Cardiac fibroblast (primary cell): ENCODE measurements at places on chromosomes 1 and 21.

GRCh38 chr1:246647113-246647512 is 77.1 kb upstream of the SCCPDH start:
- peak; percentile 83 for DNase-seq

DNA sequence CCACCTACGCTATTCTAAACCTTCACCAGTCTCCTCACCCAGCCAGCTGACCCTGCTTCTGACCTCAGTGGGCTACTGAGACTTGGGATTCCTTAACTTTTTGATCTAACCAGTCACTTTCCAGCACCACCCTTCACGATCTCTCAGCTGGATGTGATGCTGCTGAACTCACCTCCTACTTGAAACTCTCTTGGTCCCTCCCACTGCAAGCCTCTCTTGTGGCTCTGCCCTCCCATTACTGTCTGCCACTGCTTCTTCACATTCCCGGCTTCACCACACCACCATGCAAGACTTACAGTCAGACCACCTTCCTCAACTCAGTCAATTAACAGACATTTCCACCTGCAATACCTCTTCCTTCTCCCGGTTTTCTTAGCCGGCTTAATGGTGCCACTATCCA is 6.3 kb downstream of the TAF5L start:
- no peak for DNase-seq

- no peak for DNase-seq
Observed at GRCh38 chr21:30117631-30118030, 49.0 kb downstream of the CLDN17 start.

GRCh38 chr1:183259924-183260323 is 73.9 kb downstream of the LAMC2 start:
- no peak for DNase-seq

GRCh38 chr21:44657635-44658540 is at the start of gene KRTAP12-3:
Gene KRTAP12-3 (plus strand): TSS chr21:44657932. CDS start chr21:44657980, 48 bp downstream.
- no peak for DNase-seq

DNA sequence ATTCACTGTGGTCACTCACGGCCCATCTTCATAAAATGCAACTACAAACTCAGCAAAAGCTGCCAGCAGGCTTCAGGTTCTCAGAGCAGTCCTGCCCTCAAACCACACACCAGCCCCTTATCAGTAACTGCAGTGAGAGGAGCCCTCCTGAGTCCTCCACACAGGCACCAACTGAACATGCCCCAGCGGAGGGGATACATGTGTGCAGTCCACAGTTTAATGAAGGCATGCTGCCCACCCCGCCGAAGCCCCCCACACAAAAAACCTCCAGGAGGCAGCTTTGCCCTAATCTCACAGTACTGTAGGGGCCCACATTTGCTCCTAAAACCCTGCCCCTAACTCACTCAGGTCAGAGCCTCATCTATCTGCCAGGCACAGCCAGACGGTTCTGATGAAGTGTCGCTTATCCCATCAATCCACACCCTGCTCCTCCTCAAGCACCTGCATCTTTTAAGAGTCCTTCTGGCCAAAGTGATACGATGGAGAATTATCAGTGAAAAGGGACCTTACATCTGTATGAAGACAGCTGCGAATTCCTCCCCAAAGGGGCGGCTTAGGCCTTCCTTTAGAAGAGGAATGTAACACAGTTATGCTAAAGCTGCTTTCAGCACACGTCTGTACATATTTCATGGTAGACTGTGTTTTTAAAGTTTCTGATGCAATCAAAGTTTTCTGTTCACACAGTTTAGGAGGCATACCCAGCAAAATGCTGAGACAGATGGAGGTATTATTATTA is 3.5 kb downstream of the ABCB10 start:
- no peak for DNase-seq

- peak; percentile 83 for DNase-seq
Observed at GRCh38 chr1:41416552-41417334, 55.5 kb downstream of the FOXO6 start.

- no peak for DNase-seq
Observed at GRCh38 chr1:236150311-236150955, 8.1 kb downstream of the GPR137B start.

DNA sequence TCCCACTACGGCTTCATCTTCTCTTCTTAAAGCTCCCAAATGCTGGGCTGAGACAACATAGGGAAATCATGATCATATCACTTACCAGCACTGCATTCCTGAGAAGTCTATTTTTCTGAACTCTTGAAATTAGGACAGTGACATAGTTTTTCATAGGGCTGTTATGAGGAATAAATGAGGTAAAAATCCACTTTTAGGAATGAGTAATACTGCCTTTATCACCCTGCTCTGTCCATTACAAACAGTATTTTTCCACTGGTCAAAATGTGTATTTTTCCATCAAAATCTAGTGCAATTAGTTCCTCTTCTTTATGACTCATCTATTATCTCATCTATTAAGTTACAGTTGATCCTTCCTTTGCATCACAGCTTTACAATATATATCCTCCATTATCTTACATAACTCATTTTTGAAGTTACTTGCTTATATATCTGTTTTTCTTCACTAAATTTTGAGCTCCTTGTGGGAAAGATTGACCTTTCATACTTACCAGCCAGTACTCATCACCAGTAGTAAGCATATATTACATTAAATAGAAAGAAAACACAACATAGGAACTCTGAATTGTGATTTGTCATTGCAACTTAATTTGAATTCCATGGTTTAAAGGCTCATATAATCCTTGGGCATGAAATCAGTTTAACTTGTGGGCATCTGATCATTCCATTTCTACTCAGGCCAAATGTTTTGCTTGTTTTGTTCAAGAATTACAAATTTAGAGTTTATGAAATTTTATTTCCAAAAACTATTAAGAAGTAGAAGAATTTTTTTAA is 37.1 kb downstream of the PRRX1 start:
- peak; percentile 53 for DNase-seq

GRCh38 chr1:13842497-13842896 is 142.5 kb downstream of the PRDM2 start:
- no peak for DNase-seq

DNA sequence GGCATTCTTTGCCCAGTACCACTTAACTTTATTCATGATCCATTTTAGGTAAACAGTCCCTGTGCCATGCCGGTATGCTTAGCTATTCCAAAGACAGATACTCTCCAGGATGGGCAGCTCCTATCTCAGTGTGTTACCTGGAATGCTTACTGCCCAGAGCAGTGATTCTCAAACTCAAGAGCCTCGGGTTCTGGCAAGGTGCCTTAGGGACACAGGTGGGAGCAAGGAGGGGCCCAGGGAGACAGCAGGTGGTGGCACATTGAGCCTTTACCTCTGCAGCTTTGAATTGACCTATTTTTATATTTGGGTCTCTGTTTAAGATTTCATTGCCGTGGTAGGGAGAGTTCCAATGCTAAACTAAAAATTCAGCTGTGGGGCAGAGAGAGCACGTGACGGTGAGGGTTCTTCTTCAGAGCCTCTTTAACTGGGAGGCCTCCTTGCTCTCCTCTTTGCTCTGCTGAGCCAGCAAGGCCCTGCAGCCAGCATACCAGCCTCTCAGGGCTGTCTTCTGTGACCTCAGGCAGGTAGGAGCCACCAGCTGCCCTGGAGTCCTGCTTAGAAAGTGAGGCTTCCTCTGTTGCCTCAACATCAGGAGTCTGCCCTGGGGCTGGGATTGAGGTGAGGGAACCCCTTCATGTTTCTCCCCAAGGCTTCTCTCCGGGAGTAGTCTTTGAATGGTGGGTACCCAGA is 20.2 kb downstream of the PHGDH start:
- DNase-seq: no peak

DNA sequence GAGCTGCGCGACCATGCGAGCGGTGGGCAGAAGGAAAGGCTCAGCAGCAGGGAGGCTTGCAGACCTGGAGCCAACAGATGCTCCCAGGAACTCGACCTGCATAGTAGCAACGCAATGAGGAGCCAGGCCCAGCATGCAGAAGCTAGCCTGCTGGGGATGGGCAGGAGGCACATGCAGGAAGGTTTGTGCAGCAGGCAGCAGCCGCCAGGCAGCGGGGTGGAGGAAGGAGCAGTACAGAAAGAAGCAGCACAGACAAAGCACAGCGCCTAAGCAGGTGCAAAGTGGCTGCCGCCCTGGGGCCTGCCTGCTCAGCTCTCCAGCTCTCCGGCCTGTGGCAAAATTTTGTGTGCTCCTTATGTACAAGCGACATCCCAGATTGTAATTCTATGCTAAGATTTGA is 213.5 kb upstream of the MAP1LC3C start:
- DNase-seq: no peak

GRCh38 chr1:202615501-202616354 is 94.5 kb downstream of the SYT2 start:
- DNase-seq: peak; percentile 52

GRCh38 chr1:169631249-169631648 is 1.3 kb upstream of the SELP start:
- DNase-seq: no peak
